ENCODE measurements at places on chromosomes 4 and X.

DNA sequence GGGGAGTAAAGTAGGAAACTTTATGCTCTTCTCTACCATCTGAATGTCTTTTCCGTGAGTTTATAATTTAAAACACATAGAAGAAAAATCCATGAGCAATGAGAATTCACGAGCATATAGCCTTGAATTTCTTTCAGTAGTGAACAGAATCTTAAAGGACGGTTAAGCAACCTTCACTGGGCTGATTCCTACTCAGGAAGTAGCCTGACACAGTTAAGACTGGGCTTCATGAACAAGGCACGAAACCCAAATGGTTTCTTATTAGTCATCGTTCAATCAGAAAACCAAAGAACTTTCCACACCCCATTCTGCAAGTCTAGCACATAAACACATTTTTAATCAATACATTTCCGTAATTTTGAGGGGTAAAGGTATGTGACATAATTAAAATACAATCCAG is 95.8 kb downstream of the SH3KBP1 start:
- DNase-seq, result no peak

DNA sequence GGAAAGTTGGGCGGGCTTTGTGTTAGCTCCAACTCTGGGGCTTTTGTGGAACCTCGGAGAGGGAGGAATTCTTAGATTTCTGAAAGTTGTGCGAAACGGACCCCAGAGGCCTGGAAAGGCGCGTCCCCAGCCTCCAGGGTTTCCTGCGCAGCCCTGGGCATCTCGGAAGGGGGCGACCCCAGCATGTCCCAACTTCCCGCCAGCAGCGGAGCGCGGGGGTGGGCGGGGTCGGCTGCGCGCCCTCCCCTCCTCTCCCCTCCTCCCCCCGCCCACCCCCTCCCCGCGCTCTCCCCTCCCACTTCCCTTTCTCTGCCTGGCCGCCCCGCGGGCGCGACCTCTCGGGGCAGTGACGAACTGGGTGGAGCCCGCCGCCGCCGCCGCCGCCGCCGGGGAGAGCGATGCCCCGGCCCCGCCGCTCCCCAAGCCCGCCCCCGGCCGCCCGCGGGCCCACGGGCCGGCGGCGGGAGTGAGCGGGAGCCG is 16.8 kb downstream of the PTTG2 start:
- DNase-seq, result peak; percentile 52

DNA sequence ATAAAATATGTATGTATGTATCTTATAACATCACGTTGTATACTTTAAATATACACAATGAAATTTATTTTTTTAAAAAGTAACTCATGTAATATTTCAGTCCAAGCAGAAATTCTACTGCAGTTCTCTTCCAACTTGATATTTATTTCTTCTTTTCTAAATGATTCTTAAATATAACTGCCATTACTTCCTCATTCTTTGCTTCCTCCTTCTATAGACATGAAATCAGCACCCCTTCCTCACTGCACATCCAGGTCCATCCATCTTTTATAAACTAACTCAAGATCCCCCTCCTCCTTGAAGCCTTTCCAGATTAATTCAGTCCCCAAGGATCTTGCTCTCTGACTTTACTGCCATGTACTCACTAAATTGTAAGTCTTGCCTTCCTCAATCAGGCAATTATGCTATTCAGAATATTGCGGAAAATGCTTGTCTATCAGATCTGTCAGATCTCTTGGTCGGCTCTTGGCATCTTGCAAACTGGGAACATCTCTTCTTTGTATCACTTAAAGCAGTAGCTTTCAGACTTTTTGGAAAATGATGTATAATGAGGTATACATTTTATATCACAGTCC is 3.7 kb downstream of the GPRIN3 start:
- no peak for DNase-seq

DNA sequence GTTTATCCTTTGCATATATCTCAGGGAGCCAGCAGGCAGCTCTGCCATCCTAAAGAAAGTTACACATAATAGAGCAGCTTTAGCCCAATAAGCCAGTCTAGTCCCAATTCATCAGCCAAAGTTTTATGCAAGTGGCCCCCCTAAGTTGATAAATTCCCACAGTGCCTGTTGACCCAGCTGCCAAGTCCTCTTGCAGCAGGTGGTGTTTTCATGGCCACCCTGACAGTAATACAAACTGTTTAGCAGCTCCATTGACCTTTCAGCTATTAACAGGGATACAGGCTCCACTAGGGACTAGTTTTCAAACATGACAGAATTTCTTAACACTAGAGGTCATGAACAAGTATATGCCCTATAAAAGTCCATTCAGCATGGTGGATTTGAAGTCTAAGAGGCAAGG is 77.5 kb downstream of the HHIP start:
- DNase-seq, result no peak

GRCh38 chrX:110086162-110086915 is 83.4 kb downstream of the TMEM164 start:
- no peak for DNase-seq

Data from activated CD4-positive, CD25-positive, alpha-beta regulatory T cell treated with anti-CD3 and anti-CD28 coated beads, Interleukin-2, amount 50 U/mL, for 16 hours (primary cell).